ENCODE measurements at places on chromosomes 2 and 18.

- no peak for DNase-seq
Measured at GRCh38 chr2:42752816-42753813, 10.8 kb downstream of the OXER1 start.

DNA sequence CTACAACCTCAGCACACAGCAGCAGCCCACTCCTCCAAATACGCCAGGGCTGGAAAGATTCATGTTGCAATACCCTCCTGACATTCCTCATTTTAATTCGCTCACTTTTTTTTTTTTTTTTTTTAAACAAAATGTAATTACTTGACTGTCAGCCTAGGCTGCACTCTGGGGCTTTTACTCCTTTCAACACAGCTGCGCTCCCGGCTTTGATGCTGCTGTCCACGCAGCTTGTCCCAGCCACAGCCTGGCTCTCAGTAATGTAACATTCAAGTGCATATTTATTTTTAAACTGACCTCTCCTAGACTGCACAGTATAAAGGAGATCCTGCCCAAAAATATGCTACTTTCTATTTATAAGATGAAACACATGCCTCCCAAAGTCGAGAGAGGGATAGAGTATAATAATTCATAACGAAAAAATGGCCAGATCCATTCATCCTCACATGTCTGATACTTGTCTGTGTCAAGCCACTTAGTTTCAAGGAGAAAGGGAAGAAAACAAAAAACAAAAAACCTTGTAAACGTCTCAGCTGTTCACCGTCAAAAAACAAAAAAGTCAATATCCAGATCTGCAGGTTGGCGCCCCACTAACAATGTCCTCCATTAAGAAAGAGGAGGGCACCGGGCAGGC lies 949 bp downstream of the CDC42EP3 start:
- no peak for DNase-seq

- DNase-seq: no peak
Measured at GRCh38 chr2:120206022-120206581, 17.1 kb downstream of the TMEM185B start.

DNA sequence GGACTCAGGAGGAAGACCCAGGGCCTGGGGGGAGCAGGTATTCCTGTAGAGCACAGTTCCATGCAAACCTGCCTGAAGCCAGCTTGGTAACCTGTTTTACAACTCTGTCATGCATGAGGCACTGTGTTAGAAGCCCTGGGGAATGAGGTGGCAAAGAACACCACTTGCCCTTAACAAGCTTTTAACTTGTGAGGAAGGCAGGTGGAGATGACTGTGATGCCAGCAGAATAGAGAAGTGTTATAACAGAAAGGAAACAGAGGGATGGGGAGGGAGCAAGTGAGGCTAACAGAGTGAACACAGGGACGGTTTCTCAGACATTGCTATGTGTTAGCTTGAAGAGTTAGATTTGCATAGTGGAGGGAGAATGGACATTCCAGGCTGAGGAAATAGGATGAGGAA lies 11.5 kb upstream of the IL1A start:
- DNase-seq: no peak

- DNase-seq: no peak
Measured at GRCh38 chr2:200845669-200846325, 18.7 kb downstream of the CLK1 start.

GRCh38 chr2:181904022-181904632 lies 12.6 kb downstream of the ITPRID2 start:
- DNase-seq: no peak

DNA sequence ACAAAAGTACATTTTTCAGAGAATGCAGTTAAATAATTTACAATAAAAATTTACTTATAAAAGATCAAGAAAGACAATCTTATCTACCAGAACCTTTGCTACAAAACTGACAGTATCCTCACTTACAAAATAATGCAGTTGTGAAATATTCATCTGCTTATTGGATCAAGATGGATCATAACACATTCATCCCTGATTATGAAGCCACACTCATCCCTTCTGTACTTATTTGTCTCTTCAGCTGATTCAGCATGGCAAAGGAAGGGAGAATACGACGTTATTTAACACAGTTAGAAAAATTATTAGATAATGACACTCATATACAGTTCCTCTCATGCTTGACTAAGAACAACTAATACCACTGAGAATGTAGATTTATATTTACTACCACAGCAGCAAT lies 46.4 kb downstream of the TCF4 start:
- DNase-seq: no peak

- DNase-seq: no peak
Measured at GRCh38 chr2:238513346-238513745, 86.6 kb downstream of the ASB1 start.

DNA sequence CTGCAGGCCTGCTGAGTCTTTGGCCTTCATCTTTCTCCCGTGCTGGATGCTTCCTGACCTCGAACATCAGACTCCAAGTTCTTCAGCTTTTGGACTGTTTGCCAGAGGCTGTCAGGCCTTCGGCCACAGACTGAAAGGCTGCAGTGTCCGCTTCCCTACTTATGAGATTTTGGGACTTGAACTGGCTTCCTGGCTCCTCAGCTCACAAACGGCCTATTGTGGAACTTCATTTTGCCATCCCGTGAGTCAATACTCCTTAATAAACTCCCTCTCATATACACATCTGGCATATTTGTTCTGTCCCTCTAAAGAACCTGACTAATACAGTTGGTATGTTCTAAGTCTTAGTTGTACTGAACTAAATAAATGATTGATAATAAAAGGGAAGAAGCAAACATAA lies 702.8 kb upstream of the LINC00305 start:
- DNase-seq: no peak

DNA sequence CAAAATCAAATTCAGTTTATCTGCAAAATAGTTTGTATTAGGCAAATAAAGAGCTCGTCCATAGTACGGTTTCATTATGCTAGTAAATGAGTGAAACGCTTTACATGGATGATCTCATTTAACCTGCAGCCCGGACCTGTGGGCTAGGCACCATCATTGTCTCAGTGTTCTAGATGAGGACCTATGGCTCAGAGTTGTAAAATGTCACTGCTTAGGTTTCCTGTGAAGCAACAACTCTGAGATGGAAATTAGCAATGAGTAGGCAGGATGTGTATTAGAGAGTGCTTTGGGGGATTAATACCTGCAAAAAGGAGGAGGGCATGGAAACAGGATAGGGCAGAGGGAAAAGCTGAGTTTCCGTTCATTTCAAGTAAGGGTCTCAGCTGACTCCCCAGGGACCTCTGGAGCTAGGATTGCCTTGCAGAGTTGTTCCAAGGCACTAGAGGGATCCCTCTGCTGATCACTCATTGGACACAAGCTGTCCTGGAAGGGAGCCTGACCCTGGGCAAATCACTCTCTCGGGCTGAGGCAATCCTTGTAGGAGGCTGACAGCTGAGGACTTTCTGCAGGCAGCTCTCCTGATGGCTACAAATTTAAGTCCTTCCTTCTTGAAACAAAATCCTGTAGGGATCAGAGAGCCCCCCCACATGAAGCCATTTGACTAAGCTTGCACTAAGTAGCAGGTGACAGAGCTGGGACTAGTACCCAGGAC lies 58.8 kb upstream of the SIX2 start:
- no peak for DNase-seq

- DNase-seq: no peak
Measured at GRCh38 chr2:169071455-169071854, 2.1 kb downstream of the DHRS9 start.

GRCh38 chr2:216632952-216633615 lies at the start of gene IGFBP2:
Gene IGFBP2 (plus strand): TSS chr2:216633420. CDS start chr2:216633524, 104 bp downstream.
- DNase-seq: no peak

DNA sequence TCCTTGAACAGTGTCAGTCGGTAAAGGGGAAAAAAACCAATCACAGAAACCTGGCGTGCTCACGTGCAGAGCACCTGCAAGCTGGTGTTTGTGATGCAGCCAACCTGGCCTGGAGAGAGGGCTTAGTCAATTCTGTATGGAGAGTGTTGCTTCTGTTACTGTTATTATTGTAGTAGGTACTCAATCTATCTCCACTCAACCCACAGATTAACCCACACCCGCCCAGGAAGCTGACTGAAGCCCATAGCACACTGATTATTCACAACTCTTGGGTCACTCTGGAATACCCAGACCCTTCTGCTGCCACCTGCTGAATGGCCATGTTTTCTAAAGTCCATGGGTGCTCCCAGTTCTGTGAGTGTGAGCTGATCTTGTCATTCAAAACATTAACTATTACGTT lies 53.9 kb downstream of the TNFRSF11A start:
- no peak for DNase-seq

DNA sequence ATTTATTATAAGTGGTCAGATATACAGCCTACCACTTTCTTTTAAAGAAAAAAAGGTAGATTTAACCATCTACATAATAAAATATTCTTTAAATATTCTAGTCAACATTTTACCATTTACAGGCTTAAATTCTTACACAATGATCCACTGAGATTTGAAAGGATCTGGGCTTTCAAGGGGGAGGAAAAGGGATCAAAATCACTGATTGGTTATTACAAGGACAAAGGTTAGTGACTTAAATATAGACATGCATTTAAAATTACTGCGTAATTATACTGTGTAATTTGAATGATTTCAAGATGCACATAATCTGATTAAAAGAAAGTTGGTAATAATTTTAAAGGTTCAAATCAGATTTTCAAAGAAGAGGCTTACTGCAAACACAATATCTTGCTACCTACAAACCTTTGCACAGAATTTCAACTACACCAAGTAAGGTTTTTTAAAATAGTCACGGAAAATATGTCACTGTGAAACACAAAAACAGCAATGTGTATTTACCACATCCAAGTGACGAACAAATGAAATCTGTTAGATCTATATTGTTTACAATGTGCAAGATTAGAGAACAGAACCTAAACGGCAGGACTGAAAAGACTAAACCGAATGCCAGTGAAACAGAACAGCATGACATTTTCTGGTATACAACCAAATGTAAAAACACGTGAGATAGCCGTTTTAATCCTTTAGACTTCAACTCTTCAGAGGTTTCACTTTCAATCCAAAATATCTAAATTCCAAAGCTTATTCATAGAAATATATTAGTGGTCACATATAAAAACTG lies 40.8 kb downstream of the RTN4 start:
- no peak for DNase-seq

GRCh38 chr2:81247648-81248047 lies 943.1 kb upstream of the LRRTM1 start:
- no peak for DNase-seq

DNA sequence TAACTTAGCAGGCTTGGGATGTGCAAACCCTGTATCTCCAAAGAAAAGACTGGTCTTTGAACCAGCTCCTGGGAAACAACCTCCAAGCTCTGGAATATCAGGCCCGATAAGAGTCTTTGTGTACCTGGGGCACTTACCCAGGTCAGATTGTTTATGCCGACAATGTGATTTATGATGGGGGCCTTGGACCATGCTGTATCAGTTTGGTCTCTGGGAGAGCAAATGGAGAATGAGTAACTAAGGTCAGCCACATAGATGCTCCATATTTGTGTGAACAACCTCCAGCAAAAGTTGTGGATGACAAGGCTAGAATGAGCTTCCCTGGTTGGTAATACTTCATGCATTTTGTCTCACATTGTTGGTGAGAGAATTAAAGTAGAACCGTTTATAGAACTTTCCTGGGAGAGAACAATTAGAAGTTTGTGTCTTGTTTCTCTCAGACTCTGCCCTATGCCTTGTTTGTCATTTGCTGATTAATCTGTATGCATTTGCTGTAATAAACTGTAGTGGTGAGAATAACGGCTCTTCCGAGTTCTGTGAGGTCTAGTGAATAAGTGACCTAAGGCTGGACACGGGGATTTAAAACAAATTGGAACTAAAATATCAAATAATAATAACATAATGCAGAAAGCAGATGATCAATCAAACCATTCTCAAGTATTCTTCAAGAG lies 259.1 kb downstream of the XIRP2 start:
- DNase-seq: no peak

- no peak for DNase-seq
Measured at GRCh38 chr2:232877940-232878511, 8.0 kb downstream of the SNORC start.

GRCh38 chr2:225612636-225613035 lies 213.1 kb downstream of the NYAP2 start:
- DNase-seq: no peak

DNA sequence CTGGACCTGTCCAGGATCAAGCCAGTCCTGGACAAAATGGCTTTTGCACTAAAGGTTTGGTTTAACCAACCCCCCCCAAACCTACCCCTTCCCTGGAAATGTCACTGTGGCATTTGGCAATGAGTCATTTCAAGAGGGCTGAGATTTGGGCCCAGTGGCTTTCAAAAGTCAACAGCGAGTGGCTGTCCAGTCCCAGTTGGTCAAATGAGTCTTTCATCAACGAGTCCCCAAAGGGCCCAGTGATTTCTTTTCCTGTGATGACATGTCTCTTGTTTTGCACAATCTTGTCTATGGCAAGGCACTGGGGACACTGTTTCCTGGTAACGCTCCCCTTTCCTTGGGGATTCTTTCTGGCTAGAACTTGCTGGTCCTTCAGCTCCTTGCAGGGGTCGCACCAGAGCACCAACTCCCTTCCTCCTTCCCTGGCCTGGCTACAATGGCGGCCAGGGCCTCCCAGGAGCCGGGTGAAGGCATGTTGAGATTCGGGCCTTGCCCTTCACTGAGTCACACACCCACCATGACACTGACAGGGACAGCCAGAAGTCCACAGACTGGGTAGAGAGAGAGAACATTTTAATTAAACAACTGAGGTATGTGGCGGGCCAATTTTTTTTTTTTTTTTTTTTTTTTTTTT lies 87.2 kb downstream of the SMAD7 start:
- DNase-seq: no peak

DNA sequence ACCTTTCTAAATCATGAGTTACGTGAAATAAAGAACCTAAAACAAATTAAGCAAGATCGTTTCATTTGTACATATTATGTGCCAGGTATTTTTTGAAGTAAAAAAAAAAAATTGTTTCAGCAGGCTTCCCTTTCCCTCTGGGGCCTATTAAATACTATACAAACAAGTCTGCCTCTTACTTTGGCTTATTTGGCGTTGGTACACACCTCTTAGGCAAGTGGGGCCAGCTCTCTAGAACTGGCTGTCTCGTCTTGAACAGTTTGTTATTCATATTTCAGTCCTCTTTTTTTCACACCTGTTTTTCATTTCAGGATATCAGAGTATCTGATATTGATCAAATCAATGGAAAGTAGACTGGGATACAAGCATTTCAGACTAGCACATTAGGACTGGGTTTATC lies 27.4 kb upstream of the PPP3R1 start:
- no peak for DNase-seq

GRCh38 chr2:225004597-225004996 lies 37.7 kb downstream of the DOCK10 start:
- DNase-seq: no peak

DNA sequence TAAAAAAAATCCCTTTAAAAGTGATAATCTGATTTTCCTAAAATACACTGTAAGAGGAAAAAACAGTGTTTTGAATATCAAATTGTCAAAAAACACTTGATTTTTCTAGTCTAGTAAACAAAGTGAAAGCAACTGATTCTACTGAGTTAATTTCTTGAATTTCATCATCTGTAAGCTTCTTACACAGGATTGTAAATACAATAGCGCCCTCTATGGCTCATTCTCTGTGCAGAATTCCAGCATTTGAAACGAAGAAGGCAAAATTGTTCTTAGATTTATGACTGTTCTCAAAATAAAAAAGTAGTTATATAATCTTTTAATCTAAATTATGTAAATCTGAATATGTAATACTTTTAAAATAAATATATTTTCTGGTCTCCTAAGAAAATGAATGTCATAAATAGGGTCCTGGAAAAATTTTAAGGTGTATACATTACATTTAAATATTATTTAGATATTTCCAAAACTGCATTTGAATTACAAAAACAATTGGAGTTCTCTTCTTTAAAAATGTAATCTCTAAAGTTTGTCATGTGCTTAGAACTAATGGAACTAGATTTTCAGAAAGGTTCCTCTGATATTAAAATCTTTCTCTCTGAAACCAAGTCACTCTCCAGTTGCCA lies 176.9 kb upstream of the MC4R start:
- no peak for DNase-seq
